Activated CD4-positive, alpha-beta T cell treated with anti-CD3 and anti-CD28 coated beads for 24 hours (primary cell): ENCODE measurements at places on chromosomes 2 and 18.

GRCh38 chr2:98532756-98533155 is 75.6 kb downstream of the COA5 start:
- DNase-seq, result no peak

- no peak for DNase-seq
Observed at GRCh38 chr18:77218642-77219041, 31.0 kb upstream of the GALR1 start.

GRCh38 chr2:10635430-10635829 is 54.3 kb downstream of the NOL10 start:
- no peak for DNase-seq

GRCh38 chr2:29530281-29530680 is 391.1 kb downstream of the ALK start:
- no peak for DNase-seq

DNA sequence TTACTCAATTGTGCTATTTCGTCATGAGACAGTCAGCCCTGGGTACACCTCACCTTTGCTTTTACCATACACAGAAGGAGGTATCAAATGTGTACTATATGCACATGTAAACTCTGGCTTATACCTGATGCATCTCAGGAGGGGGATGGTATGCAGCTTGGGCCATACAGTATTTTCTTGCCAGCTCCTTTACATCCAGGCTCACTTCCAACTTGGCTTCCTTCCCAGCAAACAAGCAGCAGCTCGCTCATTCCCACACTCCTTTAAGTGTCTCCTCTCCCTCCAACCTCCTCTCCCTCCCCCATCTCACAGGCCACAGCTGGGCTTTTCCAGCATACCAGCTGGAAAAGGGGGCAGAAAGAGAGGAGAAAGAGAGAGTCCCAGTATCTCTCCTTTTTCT is 9.6 kb downstream of the MARCHF4 start:
- no peak for DNase-seq

DNA sequence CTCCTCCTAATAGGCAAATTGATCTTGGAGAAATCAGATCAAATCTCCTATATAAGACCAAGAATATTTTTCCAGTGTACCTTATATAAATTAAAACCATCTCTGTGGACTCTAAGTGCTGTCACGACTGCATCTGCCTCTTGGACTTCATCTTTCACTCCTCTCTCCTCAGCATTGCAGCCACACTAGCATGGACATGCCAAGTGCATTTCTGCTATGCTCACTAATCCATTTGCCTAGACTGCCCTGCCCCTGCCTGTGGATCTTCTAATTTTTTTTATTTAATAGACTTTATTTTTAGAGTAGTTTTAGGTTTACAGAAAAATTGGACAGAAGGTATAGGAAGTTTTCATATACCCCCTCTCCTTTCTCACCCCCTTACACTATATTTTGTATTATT is 146.7 kb upstream of the VWC2L start:
- DNase-seq, result no peak

DNA sequence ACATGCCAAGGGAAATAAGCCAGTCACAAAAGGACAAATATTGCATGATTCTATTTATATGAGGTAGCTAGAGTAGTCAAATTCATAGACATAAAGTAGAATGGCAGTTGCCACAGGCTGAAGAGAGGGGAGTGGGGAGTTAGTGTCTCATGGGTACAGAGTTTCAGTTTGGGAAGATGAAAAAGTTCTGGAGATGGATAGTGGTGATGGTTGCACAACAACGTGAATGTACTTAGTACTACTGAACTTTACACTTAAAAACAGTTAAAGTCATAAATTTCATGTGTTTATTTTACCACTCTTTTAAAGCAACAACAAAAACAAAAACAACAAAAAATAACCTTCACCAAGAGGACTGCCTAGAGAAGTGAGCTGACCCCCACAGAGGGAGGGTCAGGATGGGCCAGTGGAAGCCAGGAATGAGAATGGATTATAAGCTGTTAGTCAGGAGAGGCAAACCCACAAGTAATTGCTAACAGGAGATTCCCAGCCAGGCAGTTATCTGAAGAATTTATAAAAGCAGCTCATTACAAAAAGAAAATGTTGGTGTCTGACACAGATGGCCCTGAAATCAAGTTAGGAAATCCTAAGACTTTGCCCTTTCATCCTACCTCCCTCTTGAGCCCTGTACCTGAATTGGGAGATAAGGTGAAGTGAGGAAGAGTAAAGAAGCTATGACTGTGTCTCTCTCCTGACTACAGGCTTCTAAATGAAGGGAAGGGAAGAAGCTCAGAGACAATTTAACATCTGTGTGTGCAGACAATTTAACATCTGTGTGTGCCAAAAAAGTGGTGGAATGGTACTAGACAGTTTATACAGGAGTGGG is 263.4 kb downstream of the PDE11A start:
- DNase-seq, result no peak

DNA sequence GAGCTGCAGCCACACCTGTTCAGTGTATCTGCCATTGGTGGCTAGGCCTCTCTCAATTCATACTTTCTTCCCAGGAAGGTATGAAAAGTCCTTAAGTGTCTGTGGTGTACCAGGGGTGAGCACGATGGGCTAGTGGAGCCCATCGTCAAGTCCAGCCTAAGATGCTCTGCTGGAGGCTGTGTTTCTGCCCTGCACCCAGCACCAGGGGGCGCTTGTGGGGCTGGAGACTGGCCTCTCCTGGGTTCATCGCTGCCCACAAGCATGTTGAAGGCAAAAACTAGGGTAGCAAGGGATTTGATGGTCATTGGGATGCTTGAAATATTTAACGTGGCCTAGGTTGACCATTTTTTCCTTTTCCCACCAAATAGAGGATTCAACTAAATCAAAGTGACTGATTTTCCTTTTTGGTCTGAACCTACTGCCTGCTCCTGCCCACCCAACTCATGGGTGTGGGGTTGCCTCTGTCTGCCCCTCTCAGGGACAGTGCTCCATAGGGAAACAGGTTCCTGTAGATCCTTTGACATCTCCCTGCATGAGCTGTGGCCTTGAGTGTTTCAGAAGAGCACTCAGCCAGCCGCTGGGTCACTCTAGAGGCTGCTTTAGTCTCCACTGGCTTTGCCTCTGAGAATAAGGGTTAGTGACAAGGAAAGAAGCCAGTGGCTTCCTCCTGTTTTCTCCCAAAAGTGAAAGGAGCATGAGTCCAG is 59.0 kb downstream of the TPGS2 start:
- DNase-seq, result no peak

DNA sequence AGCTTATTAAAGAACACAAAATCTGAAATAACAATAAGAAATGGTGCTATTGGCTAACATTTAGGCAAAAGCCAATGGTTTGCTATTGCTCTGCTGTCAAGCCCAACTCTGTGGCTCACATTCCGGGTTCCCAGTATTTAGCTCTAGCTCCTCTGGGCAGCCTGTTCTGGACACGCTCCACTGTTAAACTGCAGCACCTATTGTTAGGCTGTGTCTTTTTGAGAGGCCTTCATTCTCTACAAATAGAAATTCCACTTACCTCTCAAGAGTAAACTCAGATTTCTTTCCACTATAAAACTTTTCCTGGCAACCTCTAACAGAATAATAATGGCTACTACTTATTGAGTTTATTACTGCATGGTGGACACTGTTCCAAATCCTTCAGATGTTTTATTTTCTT is 3.7 kb upstream of the KLHL14 start:
- DNase-seq, result no peak

DNA sequence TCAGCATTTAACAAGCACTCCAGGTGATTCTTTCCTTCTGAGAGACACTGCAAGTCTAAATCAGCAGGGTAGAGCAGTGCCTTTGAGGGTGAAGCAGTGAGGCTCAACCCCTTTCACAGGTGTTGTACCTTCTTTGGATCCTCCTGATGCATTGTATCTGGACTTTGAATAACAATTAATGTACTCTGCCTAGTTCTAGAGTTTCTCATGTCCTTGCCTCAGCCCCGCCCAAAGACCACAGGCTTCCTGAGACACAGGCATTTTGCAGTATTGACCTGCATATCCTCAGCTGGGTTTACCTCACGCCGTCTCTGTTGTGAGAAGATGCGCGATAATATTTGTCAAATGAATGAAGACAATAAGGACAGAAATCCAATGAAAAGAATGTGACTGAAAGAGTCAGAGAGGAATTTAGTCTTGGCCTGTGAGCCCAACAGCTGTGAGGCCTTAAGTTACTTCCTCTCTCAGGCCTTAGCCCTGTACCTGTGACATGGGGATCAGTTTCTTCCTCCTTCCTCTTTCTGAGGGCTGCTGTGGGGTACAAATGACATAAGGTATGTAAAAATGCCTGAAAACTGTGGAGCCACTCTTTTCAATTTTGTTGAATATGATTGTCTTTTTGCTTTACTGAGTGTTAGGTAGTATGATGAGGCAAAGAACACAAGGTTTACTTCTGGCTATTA is 43.7 kb downstream of the WIPF1 start:
- no peak for DNase-seq

- DNase-seq, result no peak
Observed at GRCh38 chr18:10230072-10230471, 224.4 kb upstream of the APCDD1 start.

- no peak for DNase-seq
Observed at GRCh38 chr18:49479381-49480137, 7.5 kb downstream of the C18orf32 start.

DNA sequence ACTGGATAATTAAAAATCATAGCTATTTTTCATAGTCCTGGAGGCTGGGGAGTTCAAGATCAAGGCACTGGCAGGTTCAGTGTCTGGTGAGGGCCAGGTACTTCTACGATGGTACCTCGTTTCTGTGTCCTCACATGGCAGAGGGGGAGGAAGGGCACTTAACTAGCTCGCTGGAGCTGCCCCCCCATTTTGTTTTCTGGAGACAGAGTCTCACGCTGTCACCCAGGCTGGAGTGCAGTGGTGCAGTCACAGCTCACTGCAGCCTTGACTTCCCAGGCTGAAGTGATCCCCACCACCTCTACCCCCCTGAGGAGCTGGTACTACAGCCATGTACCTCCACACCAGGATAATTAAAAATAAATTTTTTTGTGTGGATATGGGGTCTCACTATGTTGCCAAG is 40.3 kb downstream of the ASB1 start:
- DNase-seq, result no peak

GRCh38 chr2:21821672-21822227 is 698.0 kb downstream of the TDRD15 start:
- no peak for DNase-seq

GRCh38 chr2:3670941-3671340 is 12.9 kb downstream of the ALLC start:
- no peak for DNase-seq

- DNase-seq, result no peak
Observed at GRCh38 chr2:2738276-2738675, 407.2 kb upstream of the MYT1L start.

- no peak for DNase-seq
Observed at GRCh38 chr2:3626812-3627499, 31.0 kb upstream of the ALLC start.

GRCh38 chr18:79251021-79251420 is 144.7 kb upstream of the NFATC1 start:
- no peak for DNase-seq

DNA sequence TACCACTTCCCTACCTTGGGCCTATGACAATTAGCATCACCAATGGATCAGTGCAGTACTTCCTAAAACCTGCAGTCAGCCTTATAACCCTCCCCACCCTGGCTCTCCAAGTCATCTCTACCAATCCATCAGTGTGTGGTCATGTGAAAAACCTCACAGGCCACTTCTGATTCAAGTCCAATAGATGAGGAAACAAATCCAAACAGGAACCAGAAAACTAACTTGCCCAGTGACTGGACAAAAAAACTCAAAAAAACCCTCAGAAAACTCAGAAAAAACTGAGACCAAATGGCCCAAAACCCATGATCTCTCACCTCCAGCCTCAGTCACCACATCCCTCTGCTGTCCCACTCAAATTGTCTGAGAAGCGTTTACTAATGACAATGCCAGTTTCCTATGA is 43.3 kb downstream of the TGFA start:
- no peak for DNase-seq

- no peak for DNase-seq
Observed at GRCh38 chr18:8976606-8977005, 125.9 kb upstream of the NDUFV2 start.

DNA sequence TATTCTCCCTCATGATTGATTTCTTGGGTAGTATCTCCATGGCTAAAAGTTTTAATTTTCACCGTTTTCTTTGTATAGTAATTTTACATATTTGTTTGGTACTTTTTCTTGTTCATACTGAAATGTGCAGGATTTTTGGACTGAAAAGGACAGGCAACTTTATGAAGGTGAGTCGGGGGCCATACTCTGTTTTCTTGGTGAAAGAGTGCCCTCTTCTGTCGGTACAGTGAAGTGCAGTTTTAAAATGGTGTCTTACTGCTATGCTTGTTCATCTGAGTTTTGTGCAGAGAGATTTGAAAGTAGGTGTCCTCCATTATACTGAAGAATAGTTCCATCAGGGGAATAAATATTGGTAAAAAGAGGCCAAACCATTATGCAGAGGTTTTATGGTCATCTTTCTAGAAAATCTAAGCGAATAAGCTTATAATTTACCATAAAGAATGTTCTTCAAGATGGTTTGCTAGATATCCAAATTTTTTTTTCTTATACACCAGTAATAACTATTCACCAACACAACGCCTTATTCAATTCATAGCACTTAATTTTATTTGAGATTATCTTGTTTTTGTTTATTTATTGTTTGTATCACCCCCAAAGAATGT is 8.7 kb upstream of the SERPINB13 start:
- no peak for DNase-seq

GRCh38 chr2:105396254-105397024 is 2.4 kb downstream of the FHL2 start:
- DNase-seq, result peak; percentile 13

DNA sequence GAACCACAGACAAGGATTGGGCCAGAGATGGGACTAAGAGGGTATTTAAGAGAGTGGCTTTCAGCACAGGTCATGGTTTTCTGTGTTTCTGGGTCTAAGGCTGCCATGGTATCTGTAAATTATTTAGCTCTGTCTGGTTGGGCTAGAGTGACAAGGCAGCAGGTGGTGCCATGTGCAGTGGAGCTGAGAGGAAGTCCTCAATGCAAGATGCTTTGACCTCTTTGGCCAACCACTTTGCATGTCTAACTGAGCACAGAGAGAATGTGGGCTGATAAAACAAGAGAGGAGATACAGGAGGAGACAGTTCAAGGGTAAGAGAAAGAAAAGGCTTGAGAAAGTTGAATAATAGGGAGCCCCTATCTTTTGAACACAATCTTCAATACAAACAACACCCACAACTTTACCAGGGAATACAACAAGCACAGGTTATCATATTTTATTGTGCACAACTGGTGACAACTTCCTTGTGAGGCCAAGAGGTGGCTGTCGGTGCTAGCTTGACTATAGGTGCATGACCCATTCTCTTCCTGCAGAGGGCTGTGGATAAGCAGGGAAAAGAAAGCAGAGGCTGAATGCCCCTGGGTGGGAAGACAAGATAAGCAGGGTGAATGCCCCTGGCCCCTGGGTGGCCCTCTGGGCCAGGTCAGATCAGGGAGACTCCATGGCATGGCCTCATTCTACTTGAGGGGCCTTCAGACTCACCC is 12.3 kb downstream of the FLACC1 start:
- DNase-seq, result no peak

- no peak for DNase-seq
Observed at GRCh38 chr2:69034122-69034521, 21.1 kb downstream of the ANTXR1 start.

DNA sequence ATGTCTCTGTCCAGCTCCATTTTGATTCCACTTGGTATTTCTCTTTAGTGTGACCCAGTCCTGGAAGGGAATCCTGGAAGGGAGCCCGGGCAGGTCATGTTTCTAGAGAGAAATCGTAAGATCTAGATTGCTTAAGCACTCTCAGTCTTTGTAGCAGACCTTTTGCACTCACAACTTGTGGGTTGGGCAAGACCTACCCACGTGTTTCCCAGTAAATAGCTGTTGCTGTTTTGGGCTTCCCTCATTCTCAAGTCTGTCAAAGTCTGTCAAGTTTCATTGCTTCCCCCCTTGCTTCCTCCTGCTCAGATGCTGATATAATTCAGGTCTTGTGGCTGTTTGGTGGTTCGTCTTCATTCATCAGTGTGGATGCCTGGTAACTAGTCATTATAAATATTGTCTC is 17.4 kb upstream of the NEMP2 start:
- no peak for DNase-seq
